Epithelial cell of esophagus (primary cell): ENCODE measurements at places on chromosomes 1 and 21.

- no peak for DNase-seq
Measured at GRCh38 chr1:2962061-2962460, 59.2 kb upstream of the ACTRT2 start.

DNA sequence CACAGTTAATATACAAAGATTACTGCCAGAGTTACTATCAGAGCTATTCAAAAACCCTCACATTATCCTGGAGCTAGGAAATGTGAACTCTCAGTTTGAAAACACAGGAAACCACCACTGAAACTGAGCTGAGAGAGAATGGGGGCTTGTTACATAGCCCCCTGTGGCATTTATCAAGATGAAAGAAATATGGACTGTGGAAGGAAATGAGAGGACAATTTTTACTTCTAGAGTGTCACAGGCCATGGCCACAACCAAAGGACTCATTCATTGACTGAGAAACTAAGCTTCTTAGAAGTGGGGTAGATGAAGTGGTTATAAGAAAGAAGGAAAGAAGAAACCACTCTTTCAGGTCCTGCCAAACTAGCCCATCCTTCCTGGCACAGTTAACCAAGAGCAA lies 25.3 kb downstream of the DSTYK start:
- DNase-seq = no peak

GRCh38 chr1:21294266-21294989 lies 4.2 kb upstream of the ECE1 start:
- no peak for DNase-seq

DNA sequence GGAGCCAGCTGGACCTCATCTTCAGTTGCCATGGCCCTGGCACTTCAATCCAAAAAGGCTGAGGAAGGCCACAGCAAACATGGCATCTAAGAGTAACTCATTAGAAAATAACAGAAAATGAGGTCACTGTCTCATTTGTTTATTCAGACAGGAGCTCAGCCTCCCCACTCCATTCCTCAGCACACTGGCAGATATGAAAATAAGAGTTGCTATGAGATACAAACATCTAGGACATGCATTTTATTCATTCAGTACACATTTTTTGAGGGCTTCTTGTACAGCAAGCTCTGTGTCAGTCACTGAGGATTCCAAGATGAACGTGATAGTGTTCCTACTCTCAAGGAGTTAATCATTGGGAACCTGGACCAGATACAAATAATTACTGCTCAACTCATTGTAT lies 32.7 kb upstream of the TMEM125 start:
- DNase-seq = no peak

- DNase-seq = no peak
Measured at GRCh38 chr1:150066838-150067183, 765 bp upstream of the VPS45 start.

DNA sequence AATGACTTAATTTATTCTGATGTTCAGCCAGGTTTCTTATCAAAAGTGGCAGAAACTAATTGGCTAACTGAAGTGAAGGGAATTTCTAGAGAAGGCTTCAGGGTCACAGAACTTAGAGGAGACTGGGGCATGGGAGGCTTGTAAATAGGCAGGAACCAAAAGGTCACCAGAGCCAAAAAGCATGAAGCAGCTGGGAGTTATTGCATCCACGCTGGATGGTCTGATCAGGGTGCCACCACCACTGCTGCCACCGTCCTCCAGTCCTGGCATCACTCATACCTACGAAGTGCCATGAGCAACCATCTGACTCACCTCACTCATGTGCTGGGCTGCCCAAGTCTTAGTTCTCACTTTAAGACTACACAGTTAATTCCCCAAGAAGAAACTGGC lies 82.5 kb upstream of the DPH5 start:
- peak; percentile 65 for DNase-seq

- DNase-seq = no peak
Measured at GRCh38 chr1:40753142-40753882, 30.3 kb upstream of the KCNQ4 start.

- DNase-seq = no peak
Measured at GRCh38 chr21:21199342-21200102, 201.3 kb downstream of the NCAM2 start.

DNA sequence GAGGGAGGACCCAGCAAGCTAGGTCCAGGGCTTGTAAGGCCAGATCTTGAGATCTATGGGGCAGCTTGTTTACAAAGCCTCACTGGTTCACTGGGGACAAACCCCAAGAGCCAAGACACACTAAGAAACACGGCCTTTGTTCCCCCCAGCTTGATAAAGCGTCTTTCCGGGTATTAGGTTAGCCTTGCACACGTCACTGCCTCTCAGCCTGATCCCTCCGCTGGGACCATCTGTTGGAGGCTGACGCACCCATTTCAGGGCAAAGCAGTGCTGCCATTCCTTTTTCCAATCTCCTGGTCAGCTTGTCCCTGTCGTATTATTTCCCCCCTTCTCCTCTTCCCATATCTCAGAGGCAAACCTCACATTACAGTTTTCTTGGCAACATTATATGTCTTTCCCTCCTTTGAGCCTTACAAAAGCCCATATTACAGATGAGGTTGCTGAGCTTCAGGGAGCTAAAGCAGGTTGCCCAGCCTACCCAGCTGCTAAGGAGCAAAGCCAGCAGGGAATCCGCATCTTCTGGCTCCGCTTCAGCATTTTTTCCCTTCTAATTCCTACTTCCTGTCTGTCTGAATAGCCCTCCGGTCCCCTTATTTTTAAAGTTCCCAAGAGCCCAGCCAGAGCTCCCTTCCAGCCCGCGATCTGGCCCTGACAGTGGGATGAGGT lies 4.1 kb downstream of the HEYL start:
- no peak for DNase-seq

GRCh38 chr1:9877962-9878361 lies 32.1 kb downstream of the CTNNBIP1 start:
- peak; percentile 95 for DNase-seq

GRCh38 chr1:173202424-173203145 lies 4.5 kb downstream of the TNFSF4 start:
- DNase-seq = peak; percentile 75

GRCh38 chr1:179231923-179232322 lies 2.4 kb upstream of the ABL2 start:
- peak; percentile 37 for DNase-seq

- peak; percentile 64 for DNase-seq
Measured at GRCh38 chr21:45034556-45035476, 39.6 kb upstream of the ADARB1 start.

- DNase-seq = peak; percentile 76
Measured at GRCh38 chr21:36636016-36636415, 62.9 kb upstream of the SIM2 start.

DNA sequence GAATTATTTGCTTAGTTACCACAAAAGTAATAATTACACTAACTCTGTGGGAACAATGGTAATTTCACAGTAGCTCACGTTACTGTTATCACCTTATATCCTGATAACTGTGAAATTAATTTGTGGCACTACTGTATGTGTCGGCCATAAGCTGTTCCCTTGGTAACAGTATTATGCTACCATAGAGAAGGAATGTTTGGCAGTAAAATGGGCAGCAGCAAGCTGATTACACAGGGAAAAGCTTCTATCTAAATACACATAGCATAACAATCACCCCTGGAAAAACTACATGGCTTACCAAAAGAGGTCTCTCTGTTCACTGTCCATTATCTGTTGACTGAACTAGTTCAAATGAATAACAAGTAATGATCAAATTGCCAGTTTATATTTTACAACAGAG lies 124.1 kb downstream of the DPYD start:
- DNase-seq = no peak

GRCh38 chr1:84884671-84885389 lies 8.2 kb downstream of the LPAR3 start:
- DNase-seq = peak; percentile 38

DNA sequence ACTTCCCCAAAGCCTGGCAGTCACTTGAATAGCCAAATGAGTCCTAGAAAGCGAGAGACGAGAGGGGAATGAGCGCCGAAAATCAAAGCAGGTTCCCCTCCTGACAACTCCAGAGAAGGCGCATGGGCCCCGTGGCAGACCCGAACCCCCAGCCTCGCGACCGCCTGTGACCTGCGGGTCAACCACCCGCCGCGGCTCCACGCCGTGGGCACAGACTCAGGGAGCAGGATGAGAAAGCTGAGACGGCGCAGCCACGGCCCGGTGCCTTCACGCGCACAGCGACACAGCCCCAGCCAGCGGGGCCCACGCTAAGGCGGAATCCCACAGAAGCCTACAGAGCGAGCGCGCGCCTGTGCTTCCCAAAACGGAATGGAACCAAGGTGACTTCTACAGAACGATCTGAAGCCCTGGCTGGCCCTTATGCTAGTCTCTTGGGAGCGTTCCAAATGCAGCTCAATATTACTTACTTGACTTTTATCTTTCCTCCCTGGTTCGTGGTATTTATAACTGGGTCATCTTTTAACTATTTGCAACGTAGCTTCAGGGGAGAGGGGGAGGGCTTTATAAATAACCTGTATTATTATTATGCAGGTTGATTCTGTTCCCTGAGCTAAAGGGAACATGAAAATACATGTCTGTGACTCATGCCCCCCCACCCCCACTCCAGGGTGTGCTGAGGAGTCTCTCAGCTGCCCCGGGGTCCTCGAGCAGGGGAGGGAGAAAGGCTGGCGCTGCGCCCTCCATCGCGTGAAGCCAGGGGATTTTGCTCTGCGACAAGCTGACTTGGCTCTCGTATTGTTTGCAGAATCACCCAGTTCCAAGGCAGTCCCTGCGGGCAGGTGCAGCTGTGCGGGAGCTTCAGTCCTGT lies 1.7 kb downstream of the TSPEAR start:
- peak; percentile 83 for DNase-seq

GRCh38 chr1:110626889-110627288 lies 20.7 kb upstream of the KCNA2 start:
- DNase-seq = no peak

- peak; percentile 91 for DNase-seq
Measured at GRCh38 chr1:75092141-75092540, 42.0 kb upstream of the LHX8 start.

DNA sequence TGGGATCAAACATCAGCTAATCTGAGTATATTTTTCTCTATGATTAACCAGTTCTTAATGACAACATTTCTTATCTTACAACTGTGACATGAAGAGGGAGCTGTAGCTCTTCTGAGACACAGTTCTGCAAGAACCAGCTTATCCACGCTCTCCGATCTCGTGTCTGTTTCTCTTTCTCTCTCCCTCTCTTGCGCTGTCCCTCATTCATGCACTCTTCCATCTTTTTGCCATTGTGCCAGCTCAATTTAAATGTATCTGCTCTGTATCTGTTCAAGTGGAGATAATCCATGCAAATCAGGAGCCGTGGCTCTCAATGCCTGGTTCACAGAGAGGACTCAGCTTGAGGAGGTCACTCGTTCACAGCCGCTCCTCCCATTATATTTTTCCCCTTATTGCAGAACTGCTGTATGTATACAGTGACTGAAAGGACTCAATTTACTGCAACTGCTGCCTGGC lies 494.7 kb upstream of the ADGRL2 start:
- peak; percentile 67 for DNase-seq

- no peak for DNase-seq
Measured at GRCh38 chr1:53618500-53619366, 120.2 kb downstream of the GLIS1 start.

DNA sequence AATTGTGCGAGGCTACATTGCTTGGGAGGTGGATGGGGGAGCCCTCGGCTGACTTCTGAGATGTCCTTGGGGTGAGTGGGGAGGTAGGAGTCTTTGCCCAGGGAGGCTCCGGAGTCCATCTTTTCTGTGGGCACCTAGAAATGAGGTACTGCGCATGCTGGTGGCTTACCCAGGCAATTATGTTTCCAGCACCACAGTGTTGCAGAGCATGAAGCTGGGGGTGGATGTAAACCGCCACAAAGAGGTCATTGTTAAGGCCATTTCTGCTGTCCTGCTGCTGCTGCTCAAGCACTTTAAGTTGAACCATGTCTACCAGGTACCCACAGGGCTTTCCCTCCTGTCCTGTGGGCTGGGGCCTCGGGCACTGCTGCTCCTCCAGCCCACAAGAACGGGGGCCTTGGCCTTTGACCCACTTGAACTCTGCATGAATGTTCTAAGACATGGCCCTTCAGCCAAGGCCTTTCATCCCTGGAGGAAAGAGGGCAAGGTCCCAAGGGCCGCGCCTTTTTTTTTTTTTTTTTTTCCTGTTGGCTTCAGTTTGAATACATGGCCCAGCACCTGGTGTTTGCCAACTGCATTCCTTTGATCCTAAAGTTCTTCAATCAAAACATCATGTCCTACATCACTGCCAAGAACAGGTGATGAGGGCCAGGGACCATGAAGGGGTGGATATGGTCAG lies 14.6 kb downstream of the STRIP1 start:
- no peak for DNase-seq

- no peak for DNase-seq
Measured at GRCh38 chr21:44840771-44841170, 22.9 kb upstream of the SUMO3 start.

- DNase-seq = no peak
Measured at GRCh38 chr1:104868794-104869193, 1119.1 kb downstream of the AMY1C start.

GRCh38 chr1:65009724-65010420 lies 43.5 kb upstream of the JAK1 start:
- DNase-seq = no peak

DNA sequence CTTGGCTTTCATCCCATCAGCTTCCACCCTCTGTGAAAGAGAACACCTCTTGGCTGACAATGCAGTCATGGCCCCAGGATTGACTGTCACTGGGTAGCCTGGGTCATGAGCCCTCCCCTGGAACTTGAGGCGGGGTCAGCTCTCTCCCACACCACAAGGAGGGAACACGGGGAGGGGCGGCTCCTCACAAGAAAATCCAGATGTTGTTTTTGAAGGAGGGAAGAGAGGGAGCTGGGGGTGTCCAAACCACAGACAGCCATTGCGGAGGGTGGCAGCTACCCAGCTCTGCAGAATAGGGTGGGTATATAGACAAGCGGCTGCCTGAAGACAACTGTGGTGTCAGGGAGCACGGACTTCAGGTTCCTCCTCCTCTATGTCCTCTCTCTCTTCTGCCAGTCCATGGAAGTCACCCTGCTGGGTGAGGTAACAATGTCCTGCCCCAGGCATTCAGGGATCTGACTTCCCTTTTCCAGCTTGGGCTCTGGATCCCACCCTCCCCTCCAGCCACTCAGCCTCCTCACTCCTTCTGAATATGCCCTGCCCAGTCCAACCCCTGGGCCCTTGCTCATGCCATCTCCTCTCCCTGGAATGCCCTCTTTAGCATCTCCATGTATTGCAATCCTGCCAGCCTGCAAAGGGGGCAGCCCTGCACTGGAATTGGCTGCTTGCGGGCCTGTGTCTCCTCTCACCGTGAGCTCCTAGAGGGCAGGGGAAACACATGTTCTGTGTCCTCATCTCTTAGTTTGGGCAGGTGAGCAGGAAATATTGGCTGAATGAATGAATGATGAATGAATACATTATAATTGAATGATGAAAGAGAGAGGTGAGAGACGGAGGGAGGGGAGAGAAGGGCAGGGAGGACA lies 60.9 kb upstream of the RUNX3 start:
- no peak for DNase-seq

DNA sequence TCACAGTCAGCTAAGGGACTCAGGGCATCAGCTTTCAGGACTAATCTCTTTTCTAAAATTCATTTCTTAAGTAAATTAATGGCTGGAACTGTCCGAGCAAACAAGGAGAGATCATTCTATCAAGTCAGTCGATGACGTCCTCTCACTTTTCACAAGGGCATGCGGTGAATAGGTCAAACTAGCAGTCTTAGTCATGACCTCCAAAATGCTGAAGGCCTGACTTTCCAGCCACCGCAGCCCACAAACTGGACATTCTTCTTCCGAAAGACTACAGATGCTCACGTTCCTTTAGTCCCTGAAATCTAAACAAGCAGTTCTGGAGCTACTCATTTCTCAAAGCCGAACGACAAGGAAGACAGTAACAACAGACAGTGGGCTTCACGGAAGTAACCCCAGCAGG lies 127.9 kb downstream of the TIAM1 start:
- no peak for DNase-seq
